ENCODE measurements at places on chromosomes 7 and 10.

DNA sequence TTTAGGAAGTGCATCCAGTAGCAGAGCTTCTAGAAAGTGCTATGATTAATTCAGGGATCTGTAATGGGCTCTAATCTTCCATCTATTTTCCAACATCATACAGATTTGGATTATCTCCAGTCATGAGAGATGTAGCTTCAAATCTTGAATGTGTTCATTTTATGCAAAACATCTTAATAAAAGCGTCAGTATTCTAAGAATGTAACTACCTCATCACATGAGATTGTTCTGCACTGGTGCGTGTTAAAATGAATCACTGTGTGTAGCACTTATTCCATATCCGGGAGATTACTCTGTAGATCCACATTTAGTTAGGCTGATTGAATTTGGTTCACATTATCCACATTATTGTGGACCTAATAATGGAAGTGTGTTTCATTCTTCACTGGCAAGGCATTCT lies 344.9 kb upstream of the CHRM2 start:
- DNase-seq = no peak

DNA sequence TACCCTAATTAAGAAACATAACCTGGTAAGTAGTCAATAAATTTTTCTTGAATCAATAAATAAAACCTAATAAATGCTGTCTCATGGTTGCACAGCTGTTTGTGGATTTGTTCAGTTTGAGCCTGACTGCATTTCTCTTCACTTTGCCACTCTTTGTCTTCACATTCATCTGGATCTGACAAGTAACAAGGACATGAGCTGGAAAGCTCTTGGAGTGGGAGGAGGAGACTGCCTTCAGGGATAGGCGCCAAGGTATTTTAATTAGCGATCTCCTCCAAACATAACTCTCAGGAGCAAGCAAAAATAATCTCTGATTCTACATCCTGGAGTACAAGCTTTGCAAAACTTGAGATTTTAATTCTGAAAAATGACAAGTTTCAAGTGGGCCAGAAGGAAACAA lies 251.0 kb downstream of the BMPER start:
- no peak for DNase-seq

- no peak for DNase-seq
These were observed 504.4 kb downstream of the GALNT17 start for GRCh38 chr7:71636329-71636728.

- DNase-seq = peak; percentile 26
These were observed 63.5 kb downstream of the ZNF365 start for GRCh38 chr10:62437696-62438095.

GRCh38 chr10:11882646-11883375 lies 59.7 kb downstream of the PROSER2 start:
- DNase-seq = no peak

DNA sequence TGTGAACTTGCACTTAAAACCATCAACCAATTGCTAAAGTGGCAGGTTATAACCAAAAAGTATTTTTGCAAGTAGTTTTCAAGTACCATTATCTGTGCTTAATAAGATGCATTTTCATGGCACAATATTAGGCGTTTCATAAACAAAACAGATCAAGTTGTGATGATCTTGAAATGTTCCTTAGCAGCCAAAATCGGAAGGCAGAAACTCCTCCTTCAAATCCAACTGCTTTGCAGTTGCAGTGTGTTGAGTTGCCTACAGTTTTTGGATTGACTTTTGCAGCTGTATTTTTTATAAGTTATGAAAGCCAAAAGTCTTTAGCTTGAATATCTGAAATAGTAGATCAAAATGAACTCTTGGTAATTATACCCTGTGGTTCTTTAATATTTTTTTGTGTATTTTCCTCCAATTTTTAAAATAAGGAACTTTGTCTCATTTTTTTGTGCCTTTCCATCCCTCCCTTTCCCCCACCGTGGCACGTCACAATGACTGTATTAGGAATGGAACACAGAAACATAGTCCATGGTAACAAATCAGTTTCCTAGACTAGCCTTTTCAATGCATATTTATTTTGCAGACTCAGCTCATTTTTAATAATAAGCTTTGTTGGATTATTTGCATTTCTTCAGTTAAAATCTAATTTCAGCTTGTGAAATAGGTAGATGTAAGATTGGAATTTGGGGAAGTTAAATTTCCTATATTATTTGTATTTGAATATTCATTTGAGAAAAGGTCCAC lies 80.8 kb downstream of the ADD3 start:
- DNase-seq = no peak

DNA sequence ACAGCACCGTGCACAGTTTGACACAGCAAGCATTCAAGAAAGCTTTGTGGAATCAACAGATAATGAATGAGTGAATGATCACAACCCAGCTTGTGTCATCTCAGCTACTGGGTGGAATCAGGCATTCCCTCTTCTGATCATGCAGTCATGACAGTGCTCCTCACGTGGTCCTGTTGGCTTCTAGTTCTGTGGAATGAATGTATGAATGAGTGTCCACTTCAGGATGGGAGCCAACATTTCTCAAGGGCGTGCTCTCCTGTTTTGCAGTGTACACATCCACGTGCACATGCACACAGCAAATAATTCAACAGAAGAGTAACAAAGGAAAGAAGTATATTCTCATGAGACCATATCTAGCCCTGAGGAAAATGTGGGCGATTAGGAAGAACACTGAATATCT lies 133.1 kb upstream of the NPVF start:
- DNase-seq = no peak

DNA sequence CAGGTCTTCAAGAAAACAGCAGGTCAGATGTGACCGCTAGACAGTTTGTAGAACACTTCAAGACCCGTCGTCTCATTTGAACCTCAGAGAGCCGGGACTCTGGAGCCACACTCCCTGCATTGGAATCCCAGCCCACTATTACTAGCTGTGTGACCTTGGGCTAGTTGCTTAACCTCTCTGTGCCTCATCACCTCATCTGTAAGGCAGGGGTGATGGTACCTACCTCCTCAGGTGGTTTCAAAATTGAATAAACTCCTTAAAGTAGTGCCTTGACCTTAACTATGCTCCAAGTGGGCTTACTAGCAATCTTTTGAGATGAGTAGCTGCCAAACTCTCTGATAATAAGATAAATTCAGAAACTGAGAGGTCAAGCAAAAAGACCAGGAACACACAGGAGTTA lies 43.8 kb downstream of the OGDH start:
- no peak for DNase-seq

DNA sequence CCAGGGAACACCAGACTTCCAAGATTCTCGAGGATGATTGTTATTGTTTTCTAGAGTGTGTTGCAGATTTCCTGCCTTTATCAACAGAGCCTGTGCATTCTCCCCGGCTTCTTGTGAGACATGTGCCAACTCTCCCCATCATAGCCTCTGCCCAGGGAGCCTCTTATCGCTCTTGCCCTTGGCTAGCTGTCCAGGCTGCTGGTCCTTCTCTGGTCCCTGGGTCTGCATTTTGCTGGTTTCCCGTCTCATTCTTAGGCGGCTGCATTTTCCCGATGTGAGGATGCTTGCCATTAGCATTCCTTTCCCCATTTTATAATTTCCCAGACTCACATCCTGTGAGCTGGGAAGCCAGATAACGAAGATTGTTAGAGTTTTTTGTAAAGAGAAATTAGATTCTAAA lies 15.2 kb downstream of the SLC13A4 start:
- no peak for DNase-seq

GRCh38 chr7:148481971-148482626 lies 108.5 kb upstream of the C7orf33 start:
- no peak for DNase-seq

DNA sequence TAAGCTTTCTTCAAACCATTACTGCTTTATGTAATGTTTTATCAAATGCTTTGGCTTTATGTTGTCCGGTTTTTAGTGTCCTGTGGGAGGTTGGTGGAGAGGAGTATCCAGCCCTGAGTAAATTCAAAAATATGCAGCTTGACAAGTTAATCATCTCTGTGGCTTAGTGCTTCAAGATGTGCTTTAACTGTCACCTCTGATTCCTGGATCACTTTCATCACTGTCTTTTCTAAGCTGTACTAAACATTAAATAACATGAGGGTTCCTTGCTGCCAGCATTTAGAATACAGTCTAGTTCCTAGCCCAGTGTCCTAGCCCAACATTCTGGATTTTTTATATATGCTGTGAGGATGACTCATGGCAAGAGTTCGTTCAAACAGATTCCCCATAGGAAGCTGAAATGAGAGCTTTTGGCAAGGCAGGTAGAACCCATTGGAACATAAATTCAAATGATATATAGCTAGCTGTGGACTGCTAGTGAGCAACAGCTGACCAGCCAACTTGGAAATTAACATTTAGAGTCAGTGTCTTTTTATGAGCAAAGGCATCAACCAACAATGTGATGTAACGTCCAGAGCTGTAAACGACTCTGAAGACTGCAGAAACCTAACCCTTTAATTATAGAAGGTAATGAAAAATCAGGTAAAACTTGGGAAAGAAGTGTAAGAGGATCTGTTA lies 80.6 kb upstream of the OIT3 start:
- no peak for DNase-seq

DNA sequence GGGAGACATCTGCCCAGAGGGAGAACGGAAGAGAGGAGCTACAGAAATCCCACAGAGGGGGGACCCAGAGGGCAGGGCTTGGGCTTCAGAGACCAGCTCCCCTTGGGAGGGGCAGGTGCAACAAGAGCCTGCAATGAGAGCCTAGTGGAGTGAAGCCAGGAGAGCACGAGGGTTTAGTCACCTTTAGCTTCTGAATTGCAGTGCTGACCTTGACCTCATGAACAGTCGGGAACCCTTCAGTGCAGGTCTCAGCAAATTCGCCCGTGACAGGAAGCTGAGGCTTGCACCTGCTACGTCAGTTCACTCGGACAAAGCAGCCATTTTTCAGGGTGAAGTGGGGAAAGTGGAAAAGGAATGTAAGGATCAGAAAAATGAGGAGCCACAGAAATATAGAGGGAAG lies 306.8 kb upstream of the CDC14C start:
- DNase-seq = no peak

DNA sequence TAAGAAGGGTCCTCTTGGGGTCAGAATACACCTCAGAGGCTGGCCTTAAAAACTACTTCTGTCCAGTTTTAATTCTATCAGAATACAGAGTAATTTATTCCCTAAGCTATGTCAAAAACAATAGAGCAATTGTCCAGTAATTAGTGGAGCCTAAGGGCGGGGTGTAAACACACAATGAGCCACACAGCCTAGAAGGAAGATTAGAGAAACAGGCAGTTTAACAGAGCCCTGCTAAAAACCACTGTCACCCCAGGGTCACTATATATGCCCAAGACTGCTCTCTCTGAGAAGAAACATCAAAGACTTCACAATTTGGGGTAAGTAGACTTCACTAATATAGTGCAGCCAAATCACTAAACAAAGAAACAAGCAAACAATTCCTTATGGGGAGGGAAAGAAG lies 27.2 kb upstream of the WNT2 start:
- no peak for DNase-seq

- DNase-seq = no peak
These were observed 1.3 kb downstream of the IMMP2L start for GRCh38 chr7:111560773-111561653.

- DNase-seq = no peak
These were observed 64.9 kb downstream of the STEAP1B start for GRCh38 chr7:22435105-22435504.

GRCh38 chr7:111987886-111988285 lies 218.3 kb downstream of the DOCK4 start:
- DNase-seq = no peak

DNA sequence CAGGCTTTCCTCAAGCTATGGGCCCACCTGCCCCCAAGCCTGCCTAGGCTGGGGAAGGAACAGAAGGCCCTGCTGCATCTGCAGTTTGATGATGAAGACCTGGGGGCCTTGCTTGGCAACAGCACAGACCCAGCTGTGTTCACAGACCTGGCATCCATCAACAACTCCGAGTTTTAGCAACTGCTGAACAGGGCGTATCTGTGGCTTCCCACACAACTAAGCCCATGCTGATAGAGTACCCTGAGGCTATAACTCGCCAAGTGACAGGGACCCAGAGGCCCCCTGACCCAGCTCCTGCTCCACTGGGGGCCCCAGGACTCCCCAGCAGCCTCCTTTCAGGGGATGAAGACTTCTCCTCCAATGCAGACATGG lies 36.3 kb downstream of the CADPS2 start:
- DNase-seq = no peak

- DNase-seq = peak; percentile 9
These were observed 4.8 kb upstream of the POLR1F start for GRCh38 chr7:19713676-19714075.

GRCh38 chr10:132847856-132848255 lies 61.9 kb upstream of the NKX6-2 start:
- DNase-seq = no peak

DNA sequence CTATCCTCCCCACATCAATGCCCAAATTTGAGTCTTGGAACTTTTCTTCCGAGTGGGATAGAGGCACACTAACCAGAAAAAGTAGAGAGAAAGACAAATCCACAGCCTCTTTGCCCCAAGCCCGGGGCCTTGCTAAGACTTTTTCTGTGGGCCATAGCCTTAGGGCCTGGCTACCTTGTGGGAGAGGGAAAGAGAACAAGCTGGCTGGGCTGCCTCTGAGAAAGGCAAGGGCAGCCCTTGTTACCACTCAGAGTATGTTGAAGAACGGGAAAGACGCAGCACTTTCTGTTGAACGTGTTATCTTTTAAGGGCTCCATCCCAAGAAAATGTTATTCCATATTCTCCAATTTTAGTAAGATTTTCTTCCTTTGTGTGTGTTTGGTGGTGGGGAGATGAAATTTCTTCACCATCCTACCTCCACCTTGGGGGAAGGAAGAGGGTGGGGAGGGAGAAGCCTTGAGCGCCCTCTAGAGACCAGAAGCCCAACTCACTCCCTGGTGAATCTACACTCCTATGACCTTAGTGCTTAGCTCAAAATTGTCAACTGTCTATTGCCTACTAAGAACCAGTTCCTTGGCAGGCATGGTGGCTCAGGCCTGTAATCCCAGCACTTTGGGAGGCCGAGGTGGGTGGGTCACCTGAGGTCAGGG lies 3.9 kb upstream of the NRF1 start:
- DNase-seq = no peak

- no peak for DNase-seq
These were observed 2.0 kb downstream of the NRP1 start for GRCh38 chr10:33332183-33333065.

DNA sequence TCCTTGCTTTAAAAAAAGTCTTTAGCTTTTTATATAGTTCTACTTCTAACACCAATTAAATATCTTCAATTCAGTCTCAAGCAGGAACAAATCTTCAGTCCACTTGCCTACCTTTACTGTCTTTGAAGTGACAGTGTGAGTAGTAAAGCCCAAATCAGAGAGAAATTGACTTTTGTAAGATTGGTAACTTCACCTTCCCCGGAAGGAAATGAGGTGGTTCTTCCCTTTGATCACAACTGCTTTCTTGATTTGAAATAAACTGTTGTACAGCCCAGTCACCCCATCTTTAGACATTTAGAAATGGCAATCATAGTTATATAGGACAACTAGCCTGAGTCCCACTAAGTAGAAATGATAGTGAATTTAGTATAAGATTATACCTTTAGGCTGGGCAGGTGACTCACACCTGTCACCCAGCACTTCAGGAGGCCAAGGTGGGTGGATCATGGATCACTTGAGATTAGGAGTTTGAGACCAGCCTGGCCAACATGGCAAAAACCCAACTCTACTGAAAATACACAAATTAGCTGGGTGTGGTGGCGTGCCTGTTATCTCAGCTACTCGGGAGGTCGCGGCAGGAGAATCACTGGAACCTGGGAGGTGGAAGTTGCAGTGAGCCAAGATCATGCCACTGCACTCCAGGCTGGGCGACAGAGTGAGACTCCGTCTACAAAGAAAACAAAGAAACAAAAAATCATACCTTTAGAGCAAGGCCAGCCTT lies 4.7 kb downstream of the FAS start:
- no peak for DNase-seq

- DNase-seq = no peak
These were observed 10.0 kb downstream of the MTURN start for GRCh38 chr7:30144657-30145306.

- DNase-seq = no peak
These were observed 152.8 kb downstream of the AMPH start for GRCh38 chr7:38478404-38478803.
